ENCODE measurements at places on chromosomes 3 and 15.
A peak's percentile ranks its signal among the peaks of the same experiment; 100 is the strongest.

GRCh38 chr15:63628123-63628822 is 31.1 kb downstream of the FBXL22 start:
- no peak for DNase-seq

DNA sequence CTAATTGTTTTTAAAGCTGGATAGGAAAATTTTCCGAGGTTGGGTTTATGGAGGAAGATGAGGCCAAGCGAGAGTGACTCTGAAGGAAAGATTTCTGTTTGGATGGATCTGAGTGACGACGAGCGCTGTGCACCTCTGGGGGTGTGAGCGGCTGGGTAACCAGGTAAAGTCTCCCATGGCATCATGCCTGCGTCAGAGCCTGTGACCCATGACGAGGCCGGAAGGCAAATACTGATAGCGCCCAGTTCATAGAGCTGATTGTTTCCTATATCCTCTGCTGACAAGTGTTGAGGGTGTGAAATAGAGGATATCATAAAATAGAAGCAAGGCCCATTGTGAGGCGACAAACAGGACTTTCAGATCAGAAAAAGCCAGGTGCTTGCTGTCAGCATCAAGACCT is 33.7 kb upstream of the MAGEF1 start:
- DNase-seq, result no peak

- DNase-seq, result no peak
These were observed 45.2 kb downstream of the RARB start for GRCh38 chr3:25473246-25473645.

GRCh38 chr3:161558236-161558635 is 61.6 kb downstream of the OTOL1 start:
- DNase-seq, result no peak

DNA sequence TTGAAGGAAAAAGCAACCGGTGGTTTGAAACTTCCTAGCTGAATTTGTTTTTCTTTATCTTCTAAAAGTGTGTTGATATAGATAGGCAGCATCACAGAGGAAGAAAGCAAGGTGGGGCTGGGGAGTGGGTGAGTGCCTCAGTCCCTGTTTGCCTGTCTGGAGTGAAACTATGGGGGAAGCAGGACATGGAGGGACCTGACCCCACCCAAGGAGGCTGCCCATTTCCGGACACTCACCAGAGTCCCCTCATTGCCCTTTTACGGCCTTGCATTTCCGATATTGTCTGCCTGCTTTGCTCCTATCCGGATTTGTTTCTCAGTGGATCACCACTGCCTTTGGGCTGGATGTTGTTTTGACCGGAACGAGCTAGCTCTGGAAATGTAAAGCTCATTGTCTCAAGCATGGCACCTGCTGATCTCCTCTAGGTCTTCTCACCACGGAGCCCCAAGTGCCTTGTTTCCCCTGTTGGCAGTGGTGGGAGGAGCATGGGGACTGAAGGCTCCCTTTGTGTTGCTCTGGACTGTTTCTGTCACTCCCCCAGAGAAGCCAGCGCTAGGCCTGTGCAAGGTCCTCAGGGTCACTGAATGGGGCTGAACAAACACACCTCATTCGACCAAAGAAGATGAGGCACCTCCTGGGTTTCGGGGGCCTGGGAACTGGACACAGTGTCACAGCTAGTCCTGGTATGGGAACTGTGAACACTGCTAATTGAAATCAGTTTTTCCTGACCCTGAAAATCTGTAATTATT is 7.0 kb downstream of the CLDN11 start:
- DNase-seq, result no peak

DNA sequence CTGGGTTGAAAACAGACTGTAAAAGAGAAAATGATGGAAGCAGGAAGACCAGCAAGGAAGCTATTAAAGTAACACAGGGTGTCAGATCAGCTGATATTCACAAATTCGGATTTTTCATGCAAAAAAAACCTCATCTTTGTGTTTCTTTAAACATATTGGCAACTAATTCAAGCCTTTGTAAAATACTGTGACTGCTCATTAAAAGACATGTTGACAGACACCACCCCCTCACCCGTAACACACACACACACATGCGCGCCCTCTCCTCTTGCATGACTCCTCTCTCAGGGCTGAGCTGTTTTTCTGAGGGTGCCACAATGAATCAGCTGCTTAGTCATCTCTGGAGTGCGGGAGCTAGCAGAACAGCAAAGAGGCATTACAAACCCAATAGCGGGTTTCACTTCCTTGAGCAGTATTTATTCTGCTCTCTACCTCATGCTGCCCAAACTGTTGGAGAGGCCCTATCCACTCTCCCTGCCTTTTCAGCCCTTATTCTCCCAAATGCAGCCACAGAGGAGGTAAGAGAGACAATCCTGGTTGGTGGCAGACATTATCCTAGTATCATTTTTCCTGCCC is 35.8 kb upstream of the CCDC80 start:
- peak; percentile 52 for DNase-seq

DNA sequence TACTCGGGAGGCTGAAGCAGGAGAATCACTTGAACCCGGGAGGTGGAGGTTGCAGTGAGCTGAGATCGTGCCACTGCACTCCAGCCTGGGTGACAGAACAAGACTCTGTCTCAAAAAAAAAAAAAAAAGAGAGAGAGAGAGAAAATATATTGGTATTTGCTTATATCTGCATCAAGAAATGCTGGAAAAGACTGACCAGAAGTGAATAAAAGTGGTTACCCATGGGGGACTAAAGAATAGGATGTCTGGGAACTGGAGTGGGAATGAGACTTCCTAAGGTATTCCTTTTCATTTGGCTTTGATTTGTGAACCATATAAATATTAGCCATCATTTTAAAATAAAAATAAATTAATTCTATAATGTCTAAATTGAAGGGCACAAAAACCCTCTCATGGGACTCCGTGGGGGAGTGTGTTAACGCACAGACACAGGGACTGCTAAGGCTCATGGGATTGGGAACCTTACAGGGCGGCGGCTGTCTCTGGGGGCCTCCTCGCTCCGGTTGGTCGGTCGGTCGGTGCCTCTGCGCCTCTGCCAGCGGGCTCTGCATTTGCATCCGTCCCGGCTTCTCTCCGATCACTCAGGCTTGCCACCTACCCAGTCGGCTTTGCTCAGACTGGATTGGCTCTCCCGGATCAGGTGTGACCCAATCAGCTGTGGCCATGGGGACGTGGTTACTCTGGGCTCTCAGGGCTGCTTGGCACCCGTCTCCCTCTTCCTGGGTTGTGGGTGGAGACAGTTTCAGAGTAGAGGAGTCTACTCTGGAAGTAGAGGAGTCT is 12.7 kb upstream of the TSPAN3 start:
- DNase-seq, result no peak

DNA sequence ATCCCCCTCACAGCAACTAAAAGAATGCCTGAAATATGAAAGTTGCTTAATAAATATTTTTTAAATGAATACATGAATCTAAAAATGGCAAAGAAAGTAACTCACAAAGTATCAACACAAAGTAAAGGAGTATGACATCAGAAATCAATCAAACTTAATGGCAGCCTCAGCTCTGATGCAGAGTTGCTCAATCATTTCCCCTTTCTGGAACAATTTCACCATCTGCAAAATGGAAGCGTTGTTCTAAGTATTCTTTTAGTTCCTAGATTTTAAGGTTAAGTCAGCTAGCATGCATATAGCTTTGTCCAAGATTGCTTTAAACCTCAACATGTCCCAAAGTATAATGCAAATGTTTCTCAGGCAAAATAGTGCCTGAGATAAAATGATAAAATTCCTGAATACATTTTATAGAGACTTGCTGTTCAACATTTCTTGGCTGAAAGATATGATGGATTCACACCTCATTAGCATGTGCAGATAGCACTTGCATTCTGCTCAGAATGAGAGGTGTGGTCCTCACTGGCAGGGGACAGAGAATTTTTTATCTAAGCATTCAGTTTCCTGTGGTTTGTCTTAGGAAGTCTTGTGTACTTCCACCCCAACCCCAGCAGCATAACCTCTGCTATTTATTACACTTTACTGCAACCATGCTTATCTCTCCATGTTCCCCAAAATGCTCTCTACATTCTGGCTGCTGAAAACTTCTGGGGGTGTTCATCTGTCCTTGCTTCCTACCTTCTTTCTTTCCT is 429.3 kb downstream of the GRM7 start:
- no peak for DNase-seq

DNA sequence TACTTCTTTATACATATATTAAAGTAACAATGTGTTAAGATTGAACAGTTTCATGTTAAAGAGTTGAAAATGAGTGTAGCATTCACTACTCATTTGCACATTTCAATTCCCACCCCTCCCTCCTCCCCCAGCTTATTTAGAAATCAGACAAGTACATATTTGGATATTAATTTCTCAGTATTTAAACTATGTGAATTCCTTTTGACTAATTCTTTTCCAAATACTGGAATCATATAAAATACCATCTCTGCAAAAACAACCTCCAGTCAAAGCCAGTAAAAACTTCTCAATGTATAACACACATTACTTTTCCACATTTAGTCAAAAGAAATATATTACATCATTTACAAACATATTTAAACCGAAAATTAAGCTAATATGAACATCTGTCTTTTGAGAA is 25.5 kb upstream of the SHC4 start:
- DNase-seq, result no peak

- DNase-seq, result no peak
These were observed at the start of gene ERC2 for GRCh38 chr3:56468184-56469106. Gene ERC2 (minus strand): TSS chr3:56468467.

GRCh38 chr3:157170861-157171260 is 10.9 kb upstream of the CCNL1 start:
- DNase-seq, result no peak

DNA sequence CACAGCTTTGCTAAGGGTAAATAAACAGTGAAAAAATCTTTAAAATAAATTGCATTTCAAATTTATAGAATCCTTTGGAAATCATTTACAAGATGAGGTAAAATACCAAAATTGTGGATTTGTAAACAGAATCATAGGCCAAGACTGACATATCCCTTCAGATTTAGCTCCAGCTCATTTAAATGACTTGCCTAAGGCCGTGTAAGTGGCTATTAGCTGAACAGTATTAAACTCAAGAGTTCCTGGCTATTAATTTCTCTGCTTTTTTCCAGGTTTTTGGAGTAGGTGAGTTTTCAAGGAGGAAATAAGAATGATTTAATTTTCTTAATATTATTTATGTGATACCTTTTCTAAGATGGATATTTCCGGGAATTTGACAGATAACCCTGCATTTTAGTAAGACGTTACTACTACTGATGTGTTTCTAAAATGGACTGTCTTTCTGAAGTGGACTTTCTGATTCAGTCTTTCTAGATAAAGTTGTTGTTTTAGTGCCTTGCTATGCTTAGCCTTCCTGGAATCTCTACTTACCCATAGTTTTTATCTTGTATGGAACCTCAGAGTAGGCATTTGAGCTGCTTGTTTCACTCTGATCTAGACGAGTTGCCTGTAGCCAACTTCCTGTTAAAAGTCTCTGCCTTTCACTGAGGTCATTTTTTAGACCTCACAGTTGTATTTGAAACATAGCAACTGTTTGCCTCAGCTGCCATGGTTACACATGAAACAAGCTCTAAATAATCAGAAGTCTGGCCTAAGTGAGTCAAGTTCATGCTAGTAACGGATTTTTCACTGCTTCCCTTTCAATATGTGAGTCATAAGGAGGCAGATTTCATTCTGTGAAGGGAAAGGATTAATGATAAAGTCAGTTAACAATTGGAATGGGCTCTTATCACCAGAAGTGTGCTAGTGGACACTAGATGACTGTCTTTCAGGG is 127.0 kb downstream of the KLHL25 start:
- DNase-seq, result no peak

DNA sequence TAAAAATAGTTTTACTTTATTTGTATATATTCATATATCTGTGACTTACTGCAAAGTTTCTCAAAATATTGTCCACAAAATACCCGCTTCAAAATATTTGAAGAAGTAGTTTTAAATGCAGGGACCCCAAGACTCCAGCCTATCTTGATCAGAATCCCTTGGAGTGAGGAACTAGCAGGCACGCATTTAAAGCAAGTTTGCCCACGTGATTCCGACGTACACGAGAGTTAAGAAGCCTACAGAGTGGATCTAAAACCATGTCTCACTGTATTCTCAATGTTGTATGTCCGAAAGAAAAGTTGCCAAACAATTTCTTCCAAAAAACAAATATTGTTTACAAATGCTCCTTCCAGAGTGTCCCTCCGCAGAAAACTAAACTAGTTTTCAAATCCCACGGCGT is 1.7 kb downstream of the GABRB3 start:
- no peak for DNase-seq

- DNase-seq, result no peak
These were observed 51.5 kb upstream of the GSK3B start for GRCh38 chr3:120145542-120146285.

DNA sequence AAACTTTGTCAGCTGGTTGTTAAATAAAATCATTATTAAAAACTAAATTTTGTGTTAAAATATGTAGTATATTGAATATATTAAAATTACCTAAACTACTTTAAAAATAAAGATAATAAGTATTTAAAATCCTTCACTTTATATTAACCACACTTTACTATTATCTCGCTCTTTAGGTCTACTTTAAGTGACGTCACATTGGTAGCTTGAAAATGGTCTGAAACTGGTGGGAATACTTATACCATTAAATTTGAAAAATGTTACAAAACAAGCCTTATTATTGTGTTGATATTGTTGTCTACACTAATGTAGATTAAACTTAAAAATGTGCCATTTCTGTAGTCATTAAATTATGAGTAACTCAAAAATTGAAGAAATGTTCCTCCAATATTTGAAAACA is 77.6 kb downstream of the ZIC4 start:
- DNase-seq, result no peak

GRCh38 chr3:9695345-9695744 is 8.3 kb upstream of the CPNE9 start:
- no peak for DNase-seq

DNA sequence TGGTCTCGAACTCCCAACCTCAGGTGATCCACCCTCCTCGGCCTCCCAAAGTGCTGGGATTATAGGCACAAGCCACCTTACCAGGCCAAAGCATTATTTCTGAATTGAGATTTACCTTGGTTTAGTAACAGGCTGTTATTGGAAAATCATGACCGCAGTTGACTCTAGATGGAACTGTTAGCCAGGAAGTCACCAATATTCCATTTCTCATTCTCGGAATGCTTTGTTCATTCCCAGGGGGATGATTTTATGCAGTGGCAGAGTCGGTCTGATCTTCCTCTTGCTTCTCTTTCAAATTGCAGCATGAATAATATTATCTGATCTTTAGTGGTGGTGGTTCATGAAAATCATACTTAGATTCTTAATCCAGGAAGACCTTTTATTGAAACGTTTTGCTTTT is 195.5 kb upstream of the MBNL1 start:
- DNase-seq, result no peak

GRCh38 chr15:39593656-39594445 is 13.0 kb downstream of the THBS1 start:
- DNase-seq, result no peak

- no peak for DNase-seq
These were observed 58.5 kb downstream of the APBA2 start for GRCh38 chr15:28944286-28944685.

- DNase-seq, result no peak
These were observed 55.4 kb downstream of the PSMD6 start for GRCh38 chr3:63967675-63968611.
